ENCODE measurements at places on chromosomes 7 and 10. TPM values are rescaled to one million over a fixed set of nuclear protein-coding genes. Genes with fewer than 3 reads are reported as not detected.

Gene SGCE
- total RNA-seq = 53.1 TPM

DNA sequence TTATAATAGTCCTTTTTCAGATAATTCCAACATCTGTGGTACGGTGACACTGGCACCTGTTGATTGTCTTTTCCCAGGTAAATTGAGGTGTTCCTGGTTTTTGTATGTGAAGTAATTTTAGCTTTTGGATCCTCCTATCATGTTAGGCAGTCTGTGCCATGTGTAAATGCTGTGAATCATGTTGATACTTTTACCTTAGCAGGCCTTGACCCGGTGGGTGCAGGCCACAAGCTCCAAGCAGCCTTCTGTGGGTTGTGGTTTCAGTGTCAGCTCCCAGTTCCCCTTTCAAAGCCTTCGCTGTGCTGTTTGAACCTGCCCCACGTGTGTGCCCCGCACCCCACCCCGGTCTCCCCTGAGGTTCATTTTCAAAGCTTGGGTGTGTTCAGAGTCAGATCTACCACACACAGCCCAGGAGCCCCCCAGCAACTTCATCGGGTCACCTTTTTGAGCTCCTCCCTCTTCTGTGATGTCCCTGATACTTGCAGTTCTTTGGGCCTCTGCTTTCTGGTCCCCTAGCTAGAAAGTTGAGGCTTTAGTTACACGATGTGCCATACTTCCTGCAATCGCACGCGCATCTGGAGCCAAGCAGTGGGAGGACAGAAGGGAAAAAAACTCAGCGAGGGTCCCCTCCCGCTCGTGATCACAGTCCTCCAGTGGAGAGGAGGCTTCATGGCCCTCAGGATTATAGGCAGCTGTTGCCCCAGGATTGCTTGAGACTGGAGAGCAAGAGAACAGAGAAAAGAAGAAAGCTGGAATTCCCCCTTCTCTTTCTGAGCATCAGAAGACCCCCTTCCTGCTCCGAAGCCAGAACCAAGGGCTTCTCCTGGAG lies 8.7 kb upstream of the BHLHA15 start:
- DNase-seq = no peak

Gene PIP
- not detected for total RNA-seq

GRCh38 chr10:71370031-71370430 lies 26.7 kb upstream of the CDH23 start:
- DNase-seq = no peak
